CD4-positive, alpha-beta T cell treated with Interferon alpha-2 for 1 hour (primary cell): ENCODE measurements at places on chromosomes 7 and 10.

DNA sequence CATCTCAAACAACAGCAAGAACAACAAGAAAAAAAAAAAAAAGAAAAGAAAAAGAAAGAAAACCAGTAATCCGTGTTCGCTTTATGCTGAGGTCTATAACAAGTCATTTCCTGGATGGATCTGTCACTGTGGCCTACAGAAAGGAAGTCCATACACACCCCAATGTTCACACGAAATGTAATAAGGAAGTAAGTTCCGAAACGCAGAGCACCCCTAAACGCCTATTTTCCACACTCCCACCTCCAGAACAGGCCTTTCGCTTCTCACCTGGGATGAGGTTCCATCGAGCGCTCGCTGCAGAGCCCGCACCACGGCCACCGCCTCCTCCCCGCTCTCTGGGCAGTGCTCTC lies 735 bp downstream of the ZNF394 start:
- peak; percentile 64 for DNase-seq

- no peak for DNase-seq
Measured at GRCh38 chr7:27145165-27145913, 1.9 kb upstream of the HOXA5 start.

- DNase-seq: no peak
Measured at GRCh38 chr10:55233090-55233489, 432.1 kb upstream of the PCDH15 start.

GRCh38 chr10:33749790-33750189 lies 415.3 kb upstream of the NRP1 start:
- DNase-seq: no peak

DNA sequence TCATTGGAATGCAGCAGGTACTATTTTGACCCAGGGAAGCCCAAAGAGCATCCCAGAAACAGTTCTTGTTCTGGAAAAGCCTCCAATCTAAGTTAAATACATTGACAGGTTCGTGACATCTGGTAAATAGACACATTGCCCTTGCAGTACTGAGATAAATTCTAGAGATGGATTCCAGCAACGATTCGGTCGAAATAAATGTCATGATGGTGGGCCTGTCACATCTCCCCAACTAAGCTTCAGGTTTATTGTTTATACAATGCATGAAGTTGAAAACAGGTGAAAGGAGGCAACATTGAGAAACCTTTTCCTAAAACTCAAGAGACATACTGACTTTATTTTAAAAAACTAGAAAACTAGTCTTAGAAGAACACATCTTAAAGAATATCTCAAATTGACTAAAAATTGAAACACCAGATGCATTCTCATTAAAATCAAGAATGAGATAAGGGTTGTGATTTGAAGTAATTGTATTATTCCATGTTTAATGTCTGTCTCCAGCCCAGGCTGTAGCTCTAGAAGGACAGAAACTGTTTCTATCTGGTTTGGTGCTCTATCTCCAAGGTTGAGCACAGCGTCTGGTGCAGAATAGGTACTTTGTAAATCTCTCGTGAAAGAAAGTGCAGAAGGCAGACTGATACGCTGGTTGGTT lies 114.0 kb downstream of the CABCOCO1 start:
- no peak for DNase-seq

GRCh38 chr10:52652431-52653262 lies 119.9 kb downstream of the MBL2 start:
- DNase-seq: no peak

- DNase-seq: no peak
Measured at GRCh38 chr10:103885617-103886016, 30.2 kb upstream of the SH3PXD2A start.

GRCh38 chr7:148334441-148334956 lies 256.1 kb upstream of the C7orf33 start:
- no peak for DNase-seq

DNA sequence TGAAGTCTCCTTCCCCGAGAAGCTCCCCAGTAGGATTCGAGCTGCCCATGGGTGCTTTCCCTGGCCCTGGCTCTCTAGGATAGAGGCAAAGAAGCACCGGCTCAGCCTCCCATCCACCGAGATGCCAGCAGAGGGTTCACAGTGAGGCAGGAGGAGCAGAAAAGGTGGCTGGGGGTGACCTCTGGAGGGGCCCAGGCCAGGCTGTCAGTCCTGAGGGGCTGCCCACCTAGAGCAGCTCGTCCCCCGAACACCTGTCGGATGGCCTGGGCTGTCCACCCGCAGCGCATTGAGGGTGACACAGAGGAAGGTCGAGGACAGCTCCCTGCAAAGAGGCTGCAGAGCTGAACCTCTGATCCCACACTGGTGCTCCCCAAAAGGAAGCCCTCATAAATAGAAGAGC lies 167.2 kb upstream of the PPP2R2D start:
- no peak for DNase-seq

- DNase-seq: no peak
Measured at GRCh38 chr10:6894405-6894804, 314.3 kb upstream of the PRKCQ start.

GRCh38 chr10:24382596-24382978 lies 173.6 kb downstream of the KIAA1217 start:
- DNase-seq: no peak

DNA sequence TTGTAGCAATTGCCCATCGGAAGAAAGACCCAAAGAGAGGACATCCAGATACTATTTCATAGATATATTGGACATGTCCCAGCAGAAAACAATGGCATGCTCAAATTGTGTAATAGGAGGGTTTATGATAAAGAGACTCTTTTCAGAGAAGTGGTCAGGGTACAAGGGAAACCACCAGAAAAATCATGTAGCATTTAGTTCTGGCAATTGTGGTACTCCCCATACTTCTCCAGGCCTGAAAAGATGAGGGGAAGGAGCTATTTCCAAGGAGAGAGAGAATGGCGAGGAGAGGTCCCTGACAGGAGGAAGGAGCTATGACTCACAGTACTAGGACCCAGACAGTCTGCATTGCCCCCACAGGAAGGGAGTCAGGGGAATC lies 68.4 kb upstream of the ADO start:
- no peak for DNase-seq

DNA sequence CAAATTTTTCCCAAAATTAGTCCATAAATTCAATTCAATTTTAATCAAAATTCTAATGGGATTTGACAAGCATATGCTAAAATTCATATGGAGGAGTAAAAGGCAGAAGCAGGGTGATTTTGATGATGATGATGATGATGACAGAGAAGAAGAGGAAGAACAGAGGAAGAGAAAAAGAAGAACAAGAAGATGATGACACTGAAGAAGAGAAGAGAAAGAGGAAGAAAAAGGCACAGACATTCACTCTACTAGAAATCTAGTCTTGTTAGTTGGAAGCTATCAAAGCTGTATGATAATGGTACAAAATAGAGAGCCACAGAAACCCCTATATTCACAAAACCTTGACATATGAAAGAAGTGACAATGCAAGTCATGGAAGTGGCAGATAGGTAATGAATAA lies 157.9 kb downstream of the ELMO1 start:
- no peak for DNase-seq

GRCh38 chr7:151632750-151633515 lies 113.2 kb upstream of the RHEB start:
- DNase-seq: peak; percentile 79

GRCh38 chr7:106986450-106986977 lies 58.0 kb upstream of the PRKAR2B start:
- no peak for DNase-seq

- no peak for DNase-seq
Measured at GRCh38 chr10:79101560-79102497, 33.1 kb downstream of the ZMIZ1 start.

- DNase-seq: no peak
Measured at GRCh38 chr7:1994931-1995330, 237.8 kb downstream of the MAD1L1 start.

DNA sequence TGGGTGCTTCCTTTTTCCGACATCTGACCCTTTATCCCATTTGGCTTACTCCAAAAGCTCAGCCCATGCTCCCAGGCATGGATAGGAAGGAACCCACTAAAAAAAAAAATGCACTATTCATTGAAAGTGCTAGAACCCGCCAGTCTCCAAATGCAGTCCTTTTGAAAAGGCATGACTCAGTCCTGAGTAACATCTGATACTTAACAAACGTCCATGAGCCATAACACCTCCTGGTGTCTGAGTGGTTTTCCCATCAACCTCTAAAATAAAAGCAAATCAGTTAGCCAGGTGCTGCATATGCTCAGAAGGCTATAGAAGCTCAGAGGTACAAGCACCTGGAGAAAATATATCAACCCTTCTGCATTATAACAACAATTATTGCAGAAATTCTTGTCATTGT lies 45.0 kb upstream of the CACUL1 start:
- no peak for DNase-seq

DNA sequence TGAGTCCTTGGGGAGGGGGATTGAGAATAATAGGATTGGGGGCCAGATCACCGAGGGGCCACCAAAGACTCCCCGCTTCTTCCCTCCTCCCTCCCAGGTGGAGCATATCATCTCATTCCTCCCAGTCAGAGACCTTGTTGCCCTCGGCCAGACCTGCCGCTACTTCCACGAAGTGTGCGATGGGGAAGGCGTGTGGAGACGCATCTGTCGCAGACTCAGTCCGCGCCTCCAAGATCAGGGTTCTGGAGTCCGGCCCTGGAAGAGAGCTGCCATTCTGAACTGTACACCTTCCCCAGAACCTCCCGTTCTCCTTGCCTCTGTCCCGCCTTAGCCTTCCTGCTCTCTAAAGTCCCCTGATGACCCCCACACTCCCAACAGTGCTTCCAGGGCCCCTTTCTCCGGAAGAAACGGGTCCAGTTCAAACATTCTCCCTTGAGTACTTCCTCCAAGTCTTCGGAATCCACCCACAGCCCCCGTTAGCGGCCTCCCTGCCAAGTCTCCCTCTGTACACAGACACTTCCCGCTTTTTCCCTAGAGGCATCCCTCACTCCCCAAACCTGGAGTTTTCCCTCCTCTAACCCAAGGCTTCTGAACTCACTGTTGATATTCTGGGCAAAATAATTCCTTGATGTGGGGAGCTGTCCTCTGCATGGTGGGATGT lies 4.1 kb downstream of the FBXO24 start:
- DNase-seq: no peak

DNA sequence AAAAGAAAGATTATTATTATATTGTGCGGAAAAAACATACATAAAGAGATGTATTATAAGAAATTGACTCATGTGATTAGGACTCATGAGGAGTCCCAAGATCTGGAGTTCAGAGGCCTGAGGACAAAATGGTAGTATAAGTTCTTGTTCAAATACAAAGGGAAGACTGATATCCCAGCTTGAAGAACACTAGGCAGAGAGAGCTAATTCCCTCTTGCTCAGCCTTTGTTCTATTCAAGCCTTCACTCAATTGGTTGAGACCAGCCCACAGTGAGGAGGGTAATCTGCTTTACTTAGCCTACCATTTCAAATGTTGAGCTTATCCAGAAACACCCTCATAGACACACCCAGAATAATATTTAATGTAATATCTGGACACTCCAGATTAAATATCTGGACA lies 1683.8 kb downstream of the REEP3 start:
- no peak for DNase-seq

- no peak for DNase-seq
Measured at GRCh38 chr10:95221124-95221523, 27.1 kb downstream of the ACSM6 start.

- no peak for DNase-seq
Measured at GRCh38 chr10:60044971-60045370, 138.6 kb upstream of the CCDC6 start.

- peak; percentile 0 for DNase-seq
Measured at GRCh38 chr10:63977329-63977923, 456.2 kb downstream of the REEP3 start.

DNA sequence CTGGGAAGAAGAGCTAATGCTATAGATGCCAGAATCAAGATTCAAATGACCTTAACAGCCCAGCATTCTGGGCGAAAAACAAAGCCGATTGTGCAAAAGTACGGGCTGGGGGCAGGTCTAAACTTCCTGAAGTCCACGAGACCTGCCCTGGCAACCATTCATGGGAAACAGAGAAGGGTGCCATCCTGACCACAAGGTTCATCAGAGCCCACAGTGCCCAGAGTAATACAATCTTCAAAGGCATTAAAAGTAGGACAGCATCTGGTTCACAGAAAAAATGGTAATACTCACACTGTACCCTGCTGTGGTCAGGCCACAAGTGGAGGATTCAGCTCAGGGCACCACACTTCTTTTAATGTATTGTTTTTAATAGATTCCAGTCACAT lies 36.1 kb downstream of the SORBS1 start:
- no peak for DNase-seq

- no peak for DNase-seq
Measured at GRCh38 chr7:117386110-117386706, 41.1 kb downstream of the ASZ1 start.

GRCh38 chr7:66683770-66684123 lies 55.1 kb downstream of the KCTD7 start:
- DNase-seq: no peak

GRCh38 chr7:85016286-85016685 lies 170.6 kb downstream of the SEMA3D start:
- no peak for DNase-seq

- DNase-seq: no peak
Measured at GRCh38 chr7:120028636-120029035, 244.3 kb upstream of the KCND2 start.

- DNase-seq: no peak
Measured at GRCh38 chr10:43252783-43253341, 14.0 kb downstream of the RASGEF1A start.

DNA sequence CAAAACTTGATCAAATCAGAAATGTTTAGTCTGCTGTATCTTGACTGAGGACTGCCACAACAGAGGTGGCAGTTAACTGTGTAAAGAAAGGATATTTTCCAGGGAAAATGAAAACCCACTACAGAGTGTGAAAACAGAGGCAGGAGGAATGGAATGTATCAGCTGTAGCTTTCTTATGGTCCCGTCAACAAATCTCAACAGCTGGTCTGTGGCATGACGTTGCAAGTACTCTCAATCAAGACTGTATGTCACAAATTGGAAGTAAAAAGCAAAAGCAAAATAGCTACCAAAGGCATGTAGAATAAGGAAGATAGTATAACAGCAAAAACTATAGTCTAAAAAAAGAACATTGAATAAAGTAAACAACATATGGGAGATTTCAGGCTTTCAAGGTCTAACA lies 123.5 kb downstream of the KMT2C start:
- no peak for DNase-seq

DNA sequence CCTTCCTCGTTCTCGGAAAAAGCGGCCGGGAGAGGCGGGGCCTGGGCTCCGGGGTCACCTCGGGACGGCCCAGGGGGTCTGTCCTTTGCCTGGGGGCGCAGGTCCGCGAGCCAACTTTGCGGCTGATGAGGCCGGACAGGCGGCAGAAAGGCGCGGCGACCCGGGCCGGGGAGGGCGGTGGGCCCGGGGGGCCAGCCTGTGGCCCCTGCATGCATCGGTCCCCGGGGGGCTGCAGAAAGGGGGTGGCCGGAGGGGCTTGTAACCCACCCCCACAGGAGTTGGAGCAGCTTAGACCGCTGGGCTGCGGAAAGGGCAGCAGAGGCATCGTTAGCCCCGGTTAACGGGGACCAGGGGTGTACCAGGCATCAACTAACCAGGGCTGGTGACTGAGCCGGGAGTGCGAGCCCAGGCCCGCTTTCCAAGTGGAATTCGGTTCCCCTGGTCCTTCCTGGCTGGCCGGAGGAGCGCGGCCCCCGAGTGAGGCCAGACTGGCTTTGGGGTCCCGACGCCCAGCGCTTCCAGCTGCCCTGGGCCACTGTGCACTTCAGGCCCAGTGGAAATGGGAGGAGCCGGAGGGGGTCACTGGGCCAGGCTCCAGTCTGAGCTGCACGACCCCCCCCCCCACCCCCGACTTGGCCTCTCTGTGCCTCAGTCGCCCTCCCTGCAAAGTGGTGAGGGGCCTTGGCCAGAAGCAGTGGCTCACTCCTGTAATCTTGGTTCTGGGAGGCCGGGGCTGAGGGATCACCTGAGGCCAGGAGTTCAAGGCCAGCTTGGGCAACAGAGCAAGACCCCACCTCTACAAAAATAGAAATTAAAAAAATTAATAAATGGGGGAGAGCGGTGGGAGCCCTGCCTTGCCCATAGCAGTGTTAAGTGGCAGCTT lies 919 bp downstream of the SLC29A4 start:
- DNase-seq: no peak
